ENCODE measurements at places on chromosomes 5 and 9.

DNA sequence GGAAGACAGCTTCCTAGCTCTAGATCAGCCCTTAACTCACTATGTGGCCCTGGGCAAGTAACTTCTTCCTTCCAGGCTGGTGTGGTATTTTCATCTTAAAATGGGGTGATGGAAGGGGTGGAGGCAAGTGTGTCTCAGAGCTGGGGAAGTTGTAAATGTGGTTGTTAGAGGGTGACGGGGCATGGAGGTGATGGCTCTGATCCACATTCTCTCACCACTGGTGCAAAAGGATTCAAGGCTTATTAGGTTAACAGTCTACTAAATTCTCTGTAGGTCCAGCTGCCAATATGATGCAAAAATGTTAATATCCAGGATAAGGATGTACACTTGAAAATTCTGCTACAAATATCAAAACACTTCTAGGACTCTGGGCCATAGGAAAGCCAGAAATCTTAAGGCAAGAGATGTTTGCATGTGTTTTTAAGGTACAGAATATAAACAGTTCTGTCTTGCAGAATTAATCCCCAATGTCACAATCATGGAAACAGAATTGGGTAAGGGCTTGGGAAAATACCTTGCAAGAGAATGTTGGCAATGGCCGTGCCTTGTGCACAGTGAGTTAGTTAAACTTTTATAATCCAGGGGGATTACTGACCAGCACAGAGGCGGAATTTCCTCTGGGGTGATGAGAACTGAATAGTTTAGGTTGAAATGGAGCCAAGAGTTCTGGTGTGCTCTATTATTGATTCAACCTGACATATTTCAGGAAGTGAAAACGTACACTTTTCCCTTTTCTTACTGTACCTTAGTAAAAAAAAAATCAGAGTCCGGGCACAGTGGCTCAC is 19.8 kb downstream of the TNFSF15 start:
- peak; percentile 64 for DNase-seq

GRCh38 chr5:173962436-173962972 is 26.5 kb upstream of the C5orf47 start:
- DNase-seq, result no peak

DNA sequence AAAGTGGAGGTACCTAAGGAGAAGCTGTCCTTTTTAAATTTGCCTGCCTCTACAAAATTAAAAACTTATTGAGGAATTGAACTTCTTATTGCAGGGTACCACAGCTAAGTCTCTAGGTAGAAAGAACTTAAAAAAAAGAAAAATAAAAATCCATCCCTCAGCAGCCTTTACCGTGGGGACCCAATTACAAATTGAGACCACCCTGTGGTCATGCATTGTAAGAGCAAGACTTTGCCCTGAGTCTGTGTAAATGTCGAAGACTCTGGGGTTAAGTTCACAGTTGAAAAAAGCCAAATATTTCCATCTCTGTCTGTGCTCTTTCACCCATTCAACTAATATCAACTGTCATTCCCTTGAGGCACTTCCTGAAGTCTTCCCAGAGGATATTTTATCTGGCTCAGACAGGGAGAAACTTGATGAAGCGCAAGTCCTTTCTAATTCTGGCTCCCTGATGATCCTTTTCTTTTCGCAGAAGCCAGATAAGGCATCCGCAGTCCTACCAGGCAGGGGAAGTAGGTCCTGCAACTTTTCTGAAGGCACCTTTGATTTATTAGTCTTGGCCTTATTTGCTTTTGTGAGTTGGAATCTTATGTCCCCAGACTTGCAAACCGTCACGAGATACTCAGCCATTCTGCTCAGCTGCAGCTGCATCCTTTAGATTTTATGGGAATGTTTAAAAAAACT is 323.8 kb upstream of the WWC1 start:
- DNase-seq, result peak; percentile 63

- peak; percentile 8 for DNase-seq
Measured at GRCh38 chr5:130912088-130912487, 253.0 kb downstream of the HINT1 start.

DNA sequence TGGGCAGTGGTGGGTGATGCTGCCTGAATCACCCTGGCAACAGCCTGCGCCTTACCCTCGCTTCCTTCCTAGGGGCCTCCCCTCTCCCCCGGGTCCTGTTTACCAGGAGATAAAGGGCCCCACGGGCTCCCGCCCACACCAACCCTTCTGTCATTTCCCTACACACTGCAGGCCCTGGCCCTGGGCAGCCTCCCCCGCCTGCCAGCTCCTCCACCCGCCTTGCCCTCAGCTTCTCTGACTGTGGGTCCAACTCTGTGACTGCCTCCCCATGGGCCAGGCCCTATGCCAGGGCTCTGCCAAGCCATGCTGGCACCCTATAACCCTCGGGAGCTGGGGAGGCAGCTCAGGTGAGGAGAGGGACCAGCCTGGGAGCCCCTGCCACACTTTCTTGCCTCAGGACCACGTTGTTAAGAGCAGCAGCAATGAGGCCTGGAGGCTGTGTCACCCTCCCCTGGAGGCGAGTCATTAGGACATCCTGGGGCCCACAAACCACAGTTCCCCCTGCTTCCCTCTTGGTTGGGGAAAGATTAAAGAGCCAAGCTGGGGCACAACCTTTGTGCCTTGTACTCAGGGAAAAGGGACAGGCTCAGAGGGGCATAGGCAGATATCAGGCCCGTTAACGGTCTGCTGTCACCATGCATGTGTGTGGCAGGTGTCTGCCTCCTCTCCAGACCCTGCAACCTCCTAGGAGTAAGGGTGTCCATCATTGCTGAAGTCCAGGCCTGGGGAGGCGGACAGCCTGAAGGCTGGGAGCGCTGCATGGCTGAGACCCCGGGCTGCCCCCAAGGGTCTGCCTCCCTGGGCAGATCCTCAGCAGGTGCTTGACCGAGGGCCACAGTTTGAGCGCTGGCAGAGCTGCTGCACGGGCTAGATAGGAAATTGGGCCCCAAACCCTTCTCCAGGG is 2.8 kb downstream of the MGAT4B start:
- DNase-seq, result no peak

- DNase-seq, result no peak
Measured at GRCh38 chr9:14909601-14909960, 647 bp downstream of the FREM1 start.

- peak; percentile 70 for DNase-seq
Measured at GRCh38 chr9:2857564-2858198, 13.8 kb upstream of the PUM3 start.

- DNase-seq, result no peak
Measured at GRCh38 chr5:18311266-18311665, 677.0 kb downstream of the TAF11L14 start.

DNA sequence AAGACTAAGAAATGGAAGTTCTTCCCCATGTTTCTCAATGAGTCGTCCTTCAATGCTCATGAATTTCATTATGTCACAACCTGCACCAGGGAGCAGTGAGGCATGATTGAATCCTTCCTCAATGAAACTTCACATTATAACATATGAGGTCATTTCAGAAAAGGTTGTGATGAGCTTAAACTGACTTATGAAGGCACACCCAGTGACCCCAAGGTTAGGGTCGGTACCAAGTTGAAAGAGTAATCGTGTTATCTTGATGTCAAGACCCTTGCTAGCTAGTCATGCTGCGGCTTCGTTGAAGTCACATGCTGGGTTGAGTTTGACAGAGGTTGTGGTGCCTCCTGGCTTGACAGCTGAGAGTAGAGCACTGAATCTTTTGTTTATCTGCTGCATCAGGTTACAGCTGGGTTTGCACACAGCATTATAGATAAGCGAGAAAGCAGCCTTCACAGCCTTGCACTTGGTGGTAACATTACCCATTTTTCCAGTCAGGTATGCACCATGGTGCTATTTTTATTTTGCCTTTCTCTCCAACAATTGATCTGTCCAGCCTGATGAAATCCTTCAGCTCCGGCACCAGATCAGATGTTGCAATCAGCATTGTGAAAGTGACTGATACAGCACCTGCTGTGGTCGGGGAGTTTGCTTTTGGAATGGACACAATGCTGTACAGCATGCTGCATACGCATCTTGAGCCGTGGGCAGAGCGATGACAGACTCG is 133.2 kb downstream of the ERCC6L2 start:
- DNase-seq, result no peak

DNA sequence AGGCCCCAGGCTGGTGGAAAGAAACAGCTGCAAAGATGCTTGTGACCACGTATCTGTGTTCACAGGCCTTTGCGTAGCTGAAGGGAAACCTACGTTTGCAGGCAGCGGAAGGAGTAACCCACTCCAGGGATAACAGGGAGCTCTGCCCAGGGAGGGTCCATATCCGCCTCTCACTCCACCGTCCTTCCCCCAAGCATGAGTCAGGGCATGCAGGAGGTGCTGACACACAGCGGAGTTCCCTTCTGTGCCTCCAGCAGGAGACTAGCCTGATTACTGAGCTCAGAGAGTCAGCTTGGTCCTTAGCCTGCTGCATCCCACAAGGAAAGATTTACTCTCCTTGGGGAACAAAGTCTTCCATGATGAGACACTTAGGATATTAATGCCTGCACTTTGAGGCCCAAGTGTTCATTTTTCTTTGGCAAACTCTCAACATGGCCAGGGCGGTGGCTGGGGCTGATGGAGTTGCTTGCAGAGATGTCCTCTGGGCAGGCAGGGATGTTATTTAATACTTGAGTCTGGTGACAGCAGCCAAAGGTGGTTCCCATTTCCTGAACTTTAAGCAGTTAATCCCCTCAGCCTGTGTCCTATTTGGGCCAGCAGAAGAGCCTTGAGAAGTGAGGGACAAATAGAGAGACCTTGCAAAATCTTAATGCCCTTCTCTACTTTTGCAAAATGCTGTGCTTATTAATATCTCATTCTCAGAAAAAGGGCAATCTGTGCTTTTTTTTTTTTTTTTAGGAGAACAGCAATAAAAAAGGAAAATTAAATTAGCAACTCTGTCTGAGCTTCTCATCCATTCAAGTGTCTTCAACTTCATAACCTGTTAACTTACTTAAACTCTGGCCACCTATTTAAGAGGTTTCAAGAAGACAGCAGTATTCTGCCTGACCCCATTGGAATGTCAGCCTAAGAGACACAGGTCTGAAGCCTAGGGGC is 222.1 kb downstream of the HSPA4 start:
- DNase-seq, result peak; percentile 70

GRCh38 chr9:128505414-128505765 is 871 bp downstream of the GLE1 start:
- DNase-seq, result peak; percentile 45

- no peak for DNase-seq
Measured at GRCh38 chr9:137263506-137263905, 8.4 kb downstream of the NELFB start.

- peak; percentile 15 for DNase-seq
Measured at GRCh38 chr9:6584881-6585597, 60.5 kb downstream of the GLDC start.

DNA sequence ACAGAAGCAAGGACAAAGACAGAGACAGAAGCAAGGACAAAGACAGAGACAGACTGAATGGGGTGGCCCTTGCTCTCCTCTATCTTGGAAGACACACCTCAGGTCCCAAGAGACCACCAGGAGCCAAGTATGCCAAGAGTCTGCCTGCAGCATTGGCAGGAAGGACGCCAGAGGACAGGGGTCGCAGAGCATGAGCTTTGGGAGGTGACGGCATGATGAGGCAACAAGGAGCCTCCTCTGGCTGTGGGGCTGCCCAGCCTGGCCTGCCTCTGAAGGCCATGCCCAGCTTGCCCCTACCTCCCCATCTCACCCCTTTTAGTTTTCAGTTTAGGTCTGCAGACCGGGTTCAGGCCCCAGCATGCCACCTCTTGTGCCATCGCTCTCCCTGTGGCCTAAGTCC is 17.6 kb downstream of the PDGFRB start:
- DNase-seq, result peak; percentile 45

- no peak for DNase-seq
Measured at GRCh38 chr9:127870887-127871286, 6.6 kb downstream of the AK1 start.

- DNase-seq, result no peak
Measured at GRCh38 chr5:142684508-142685041, 1.3 kb downstream of the FGF1 start.

GRCh38 chr5:109681763-109682162 is 8.0 kb upstream of the MAN2A1 start:
- no peak for DNase-seq

GRCh38 chr5:173094012-173094661 is 38.0 kb downstream of the CREBRF start:
- DNase-seq, result peak; percentile 82

GRCh38 chr5:101306391-101307137 is 403.5 kb upstream of the ST8SIA4 start:
- no peak for DNase-seq

- DNase-seq, result no peak
Measured at GRCh38 chr5:180832638-180833068, 28.4 kb downstream of the ZFP62 start.

DNA sequence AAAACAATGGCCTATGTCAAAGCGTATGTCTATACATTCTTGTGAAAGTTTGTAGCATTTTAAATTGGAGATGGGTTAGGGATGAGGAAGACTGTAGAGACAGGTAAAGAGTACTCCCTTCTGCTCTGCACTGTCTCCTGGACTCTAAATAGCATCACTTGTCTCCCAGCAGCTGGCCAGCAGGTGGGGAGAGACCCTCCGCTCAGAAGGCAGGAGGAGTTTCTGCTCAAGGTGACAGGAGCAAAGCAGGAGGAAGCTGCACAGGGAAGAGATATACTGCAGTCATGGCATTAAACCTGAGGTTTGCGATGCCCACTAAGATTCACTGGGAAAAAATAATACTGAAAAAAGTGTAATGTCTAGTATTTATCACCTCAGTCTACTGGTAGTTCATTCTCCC is 10.7 kb upstream of the ASTN2 start:
- no peak for DNase-seq
